ENCODE measurements at places on chromosomes 6 and 20.

GRCh38 chr6:38346291-38347079 is 293.2 kb downstream of the BTBD9 start:
- ATAC-seq: peak; percentile 46

DNA sequence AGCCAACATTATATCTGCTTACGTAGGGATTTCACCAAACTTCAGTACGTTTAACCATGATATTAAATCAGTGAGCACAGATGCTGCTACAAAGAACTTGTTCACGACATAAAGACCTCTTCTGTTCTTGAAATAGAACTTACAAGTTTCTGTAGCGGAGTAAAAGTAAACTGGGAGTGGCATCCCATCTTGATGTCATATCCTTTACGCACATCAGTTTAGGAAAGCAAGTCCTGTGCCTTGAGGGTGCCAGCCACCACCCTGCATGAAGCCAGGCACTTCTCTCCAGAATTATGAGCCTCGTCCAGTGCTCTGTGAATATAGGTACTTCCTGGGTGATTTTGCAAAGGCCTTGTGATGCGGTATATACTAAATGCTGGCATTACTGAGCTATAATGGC is 122.6 kb downstream of the BTBD3 start:
- ATAC-seq: no peak

GRCh38 chr6:139625998-139626975 is 251.8 kb upstream of the CITED2 start:
- no peak for ATAC-seq

DNA sequence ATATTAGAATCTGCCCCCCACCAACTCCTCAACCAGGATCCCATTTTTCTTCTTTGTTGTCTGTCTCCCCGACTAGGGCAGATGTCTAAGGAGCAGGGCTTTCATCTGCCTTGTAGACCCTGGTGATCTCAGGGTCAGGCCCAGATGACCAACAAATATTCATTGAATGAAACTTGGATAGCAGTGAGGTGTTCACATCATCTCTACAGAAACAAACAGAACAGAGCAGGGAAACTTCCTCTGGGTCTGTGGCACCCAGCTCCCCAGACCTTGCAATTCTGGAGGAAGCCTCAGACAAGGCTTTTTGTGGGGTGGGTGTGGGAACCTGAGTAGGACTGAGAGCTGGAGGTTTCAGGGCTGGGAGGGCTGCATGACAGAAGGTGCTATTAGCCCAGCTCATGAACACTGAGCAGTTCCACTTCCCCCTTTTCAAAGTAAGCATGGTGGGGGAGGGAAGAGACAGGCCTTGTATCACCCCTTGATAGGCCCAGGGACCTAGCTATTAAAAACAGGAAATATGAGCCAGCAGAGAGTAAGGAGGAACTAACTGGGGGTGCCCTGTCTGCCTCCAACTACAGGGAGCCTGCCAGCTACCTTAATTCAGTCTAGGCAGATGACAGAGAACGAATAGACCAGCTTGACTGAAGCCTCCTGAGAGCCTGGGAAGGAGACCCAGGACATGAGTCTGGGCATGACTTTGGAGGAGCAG is 37.3 kb upstream of the TOP1 start:
- ATAC-seq: no peak

- ATAC-seq: no peak
These were observed 317.2 kb upstream of the ID4 start for GRCh38 chr6:19519941-19520340.

DNA sequence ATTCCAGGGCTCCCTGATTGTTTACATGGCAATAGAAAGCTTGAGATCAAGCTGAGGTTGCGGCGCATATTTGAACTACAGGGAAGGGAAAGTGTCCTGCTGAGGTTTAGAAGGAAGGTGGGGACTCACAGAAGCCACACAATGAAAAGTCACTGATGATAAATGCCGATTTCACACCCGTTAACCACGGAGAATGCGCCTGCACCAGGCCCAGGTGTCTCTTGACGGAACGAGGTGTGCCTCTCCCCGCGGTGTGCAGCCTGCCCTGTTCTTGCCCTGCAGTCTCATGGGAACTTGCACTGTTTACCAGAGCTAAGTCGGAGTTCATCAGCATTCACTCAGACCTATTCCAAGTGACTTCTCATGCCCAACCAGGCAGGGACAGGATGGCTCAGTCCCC is 90.3 kb downstream of the LY86 start:
- ATAC-seq: no peak
